Stimulated activated CD8-positive, alpha-beta memory T cell treated with anti-CD3 and anti-CD28 coated beads, Interleukin-15, amount 100 ng/mL, for 24 hours (primary cell): ENCODE measurements at places on chromosomes 2 and 18.

GRCh38 chr2:46335391-46336282, 38.4 kb downstream of the EPAS1 start:
- DNase-seq, result no peak

GRCh38 chr2:119550856-119551255, 6.6 kb downstream of the CFAP221 start:
- no peak for DNase-seq

DNA sequence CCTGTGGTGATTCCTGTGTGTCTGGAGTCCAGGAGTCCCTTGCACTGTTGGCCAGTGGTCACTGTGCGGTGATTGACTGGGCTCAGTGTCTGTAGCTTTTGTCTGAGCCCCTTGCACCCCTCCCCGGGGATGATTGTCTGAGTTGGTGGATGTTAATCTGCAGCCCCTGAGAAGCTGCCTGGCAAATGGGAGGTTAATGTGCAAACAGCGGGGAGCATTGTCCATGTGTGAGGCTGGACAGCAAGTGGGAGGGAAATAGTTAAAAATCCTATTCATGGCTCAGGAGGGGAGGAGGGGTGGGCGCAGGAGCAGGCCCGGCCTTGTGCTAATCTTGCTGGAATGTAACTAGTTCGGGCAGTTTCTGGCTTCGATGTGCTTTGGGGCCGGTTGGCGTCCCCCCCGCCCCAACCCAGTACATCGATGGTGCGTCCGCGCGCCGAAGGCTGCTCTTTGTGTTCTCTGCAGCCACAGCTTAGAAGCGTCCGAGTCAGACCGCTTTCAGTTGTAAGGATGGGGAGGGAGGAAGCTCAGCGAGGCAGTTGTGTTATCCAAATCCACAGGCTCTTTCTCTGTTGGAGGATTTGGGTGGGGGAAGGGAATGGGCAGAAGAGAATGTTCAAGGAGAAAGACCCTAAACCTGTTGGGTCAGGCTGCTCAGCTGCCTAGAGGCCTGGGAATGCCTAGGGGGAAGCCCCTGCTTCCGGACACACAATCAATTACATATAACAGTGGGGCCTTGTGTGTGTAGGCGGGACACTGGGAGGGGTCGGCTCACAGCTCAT, 71.8 kb downstream of the TGOLN2 start:
- no peak for DNase-seq

DNA sequence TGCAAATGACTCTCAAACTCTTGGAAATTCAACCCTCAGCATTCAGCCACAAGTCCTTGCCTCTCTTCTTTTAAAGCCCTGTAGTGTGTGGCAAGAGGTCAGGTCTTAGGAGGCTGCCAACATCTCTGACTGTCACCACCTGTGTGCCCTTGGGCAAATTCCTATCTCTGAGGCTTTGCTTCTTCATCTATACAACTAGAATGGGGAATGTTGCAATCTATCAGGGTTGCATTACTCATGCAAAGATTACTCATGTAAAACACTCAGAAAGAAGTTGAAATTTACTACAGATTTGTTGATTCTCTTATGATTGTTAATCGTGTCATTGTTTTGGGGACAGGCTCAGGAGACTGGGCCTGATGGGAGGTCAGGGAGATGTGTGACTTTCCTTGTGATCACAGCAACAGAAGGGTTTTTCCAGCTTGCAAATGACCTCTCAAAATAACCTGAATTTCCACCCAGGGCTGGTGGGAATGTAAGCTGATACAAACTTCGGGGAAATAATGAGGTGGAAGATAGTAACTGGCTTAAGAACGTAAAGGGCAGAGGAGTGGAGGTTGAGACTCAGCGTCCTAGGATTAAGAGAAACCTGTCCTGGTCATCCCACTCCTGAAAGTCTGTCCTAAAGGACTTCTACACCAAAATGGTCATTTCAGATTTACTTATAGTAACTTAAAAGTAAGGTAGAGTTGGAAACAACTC, 32.1 kb upstream of the SIGLEC15 start:
- DNase-seq, result no peak

GRCh38 chr2:160977376-160977775, 182.9 kb upstream of the TANK start:
- no peak for DNase-seq

GRCh38 chr18:79405781-79406575, 10.2 kb downstream of the NFATC1 start:
- no peak for DNase-seq

GRCh38 chr2:174485788-174486562, 854 bp downstream of the GPR155 start:
- DNase-seq, result no peak

GRCh38 chr2:9565436-9566153, 10.0 kb upstream of the ADAM17 start:
- no peak for DNase-seq

DNA sequence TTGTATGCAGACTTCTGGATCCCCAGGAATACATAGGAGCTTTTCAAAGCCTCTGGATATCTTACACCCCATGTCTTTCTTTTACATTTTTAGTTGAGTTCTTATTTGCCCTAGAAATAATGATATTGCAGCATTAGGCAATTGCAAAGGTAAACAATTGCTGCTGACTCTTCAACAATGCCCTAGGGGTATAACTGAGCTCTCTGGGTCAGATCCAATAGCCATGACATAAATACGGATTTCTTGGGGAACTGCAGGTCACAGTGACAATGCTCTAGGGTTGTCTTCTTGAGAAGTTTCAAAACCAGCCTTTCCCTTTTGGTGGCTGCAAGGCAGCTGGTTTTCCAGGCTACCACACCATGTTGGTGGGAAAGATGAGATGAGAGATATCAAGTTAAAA, 16.5 kb upstream of the OR6B3 start:
- no peak for DNase-seq

DNA sequence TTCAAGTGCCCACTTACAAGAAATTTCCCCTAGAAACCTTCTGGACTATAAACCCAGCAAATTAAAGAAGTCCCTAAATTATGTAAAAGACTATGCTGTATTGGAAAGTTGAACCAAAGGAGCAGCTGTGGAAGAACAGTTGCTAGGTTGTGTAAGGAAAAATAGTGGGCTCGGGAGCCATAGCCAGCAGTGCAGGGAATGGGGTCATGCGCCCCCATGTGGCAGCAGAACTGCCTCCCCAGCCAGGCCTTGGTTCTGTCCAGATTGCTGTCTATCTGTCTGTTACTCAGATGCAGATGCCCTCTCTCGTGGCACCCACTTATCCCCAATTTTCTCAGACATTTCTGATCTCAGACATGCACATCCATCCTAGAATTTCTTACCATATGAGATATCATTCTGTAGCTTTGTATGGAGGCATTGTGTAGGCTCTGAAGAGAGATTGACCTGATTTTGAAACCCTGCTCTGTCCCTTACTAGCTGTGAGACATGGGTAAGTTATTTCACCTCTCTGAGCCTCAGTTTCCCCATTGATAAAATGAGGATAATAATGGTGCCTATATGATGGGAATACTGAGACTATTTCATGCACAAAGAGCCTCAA, 258.3 kb downstream of the SS18 start:
- no peak for DNase-seq

GRCh38 chr18:8751692-8752091, 46.3 kb downstream of the MTCL1 start:
- no peak for DNase-seq

DNA sequence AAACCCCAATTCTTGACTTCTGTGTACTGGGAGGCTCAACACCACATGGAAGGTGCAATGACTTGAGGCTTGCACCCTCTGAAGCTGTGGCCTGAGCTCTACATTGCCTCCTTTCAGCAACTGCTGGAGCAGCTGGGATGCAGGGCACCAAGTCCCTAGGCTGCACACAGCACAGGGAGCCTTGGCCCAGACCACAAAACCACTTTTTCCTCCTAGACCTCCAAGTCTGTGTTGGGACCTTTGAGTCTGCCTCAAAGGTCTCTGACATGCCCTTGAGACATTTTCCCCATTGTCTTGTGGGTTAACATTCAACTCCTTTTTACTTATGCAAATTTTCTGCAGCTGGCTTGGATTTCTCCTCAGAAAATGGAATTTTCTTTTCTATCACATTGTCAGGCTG, 62.6 kb upstream of the KCNE4 start:
- no peak for DNase-seq

DNA sequence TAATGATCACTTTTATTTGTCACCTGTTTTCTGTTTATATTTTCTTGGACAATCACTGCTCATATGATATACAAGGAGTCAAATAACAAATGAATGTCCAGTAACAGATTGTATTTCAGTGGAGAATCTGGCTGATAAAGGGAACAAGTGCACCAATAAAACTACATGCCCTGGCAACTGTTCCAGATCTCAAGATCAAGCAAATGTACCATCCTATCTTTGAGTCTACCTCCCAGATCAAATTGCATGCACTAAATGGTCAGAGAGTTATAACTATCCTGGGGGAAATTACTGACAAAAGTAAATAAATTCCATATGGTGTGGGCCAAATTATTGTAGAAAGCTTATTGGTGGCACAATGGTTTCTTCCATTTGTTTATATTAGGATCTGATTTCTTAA, 452.8 kb downstream of the MBD2 start:
- no peak for DNase-seq

- DNase-seq, result no peak
Measured at GRCh38 chr2:134253804-134254203, at the start of gene MGAT5. Gene MGAT5, plus strand, starts transcription at chr2:134254072. Its CDS starts 332 bp downstream, at chr2:134254404.

DNA sequence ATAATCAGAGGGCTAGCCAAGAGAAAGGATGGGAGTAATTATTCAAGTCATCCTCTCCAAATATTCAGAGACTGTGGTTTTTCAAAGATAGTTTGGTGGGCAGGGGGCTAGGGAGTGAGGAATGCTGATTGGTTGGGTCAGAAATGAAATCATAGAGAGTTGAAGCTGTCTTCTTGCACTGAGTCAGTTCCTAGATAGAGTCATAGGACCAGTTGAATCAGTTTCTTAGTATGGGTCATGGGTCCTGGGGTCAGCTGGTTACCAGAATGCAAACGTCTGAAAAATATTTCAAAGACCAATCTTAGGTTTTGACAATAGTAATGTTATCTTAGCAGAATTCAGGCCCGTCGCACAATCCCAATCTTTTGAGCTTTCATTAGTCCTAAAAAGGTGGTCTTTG, 171.4 kb upstream of the SPATS2L start:
- no peak for DNase-seq

DNA sequence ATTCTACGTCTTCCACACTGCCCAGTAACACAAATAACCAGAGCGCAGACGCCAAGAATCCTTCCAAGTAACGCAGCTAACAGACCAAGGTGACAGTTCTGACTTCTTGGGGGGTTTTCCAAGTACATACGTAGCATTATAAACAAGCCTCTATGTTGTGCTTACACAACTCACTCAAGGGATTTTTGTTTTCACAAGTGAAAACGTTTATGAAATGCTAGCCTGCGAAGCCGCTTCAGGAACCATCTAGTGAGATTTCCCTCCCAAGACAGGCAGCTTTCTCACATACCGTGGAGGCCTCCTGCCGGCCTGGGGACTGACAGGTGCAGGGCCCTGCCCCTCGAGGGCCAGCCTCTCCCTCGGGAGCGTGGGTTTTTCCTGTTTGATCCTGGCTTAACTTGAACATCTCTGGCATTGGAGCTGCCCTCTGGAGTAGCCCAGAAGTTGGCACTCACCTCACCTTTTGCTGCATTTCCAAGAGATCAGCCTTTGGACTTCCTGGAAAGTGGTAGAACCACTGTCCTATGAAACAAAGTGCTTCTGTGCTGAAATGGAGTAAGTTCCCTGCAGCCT, 151.1 kb downstream of the MBP start:
- DNase-seq, result no peak

DNA sequence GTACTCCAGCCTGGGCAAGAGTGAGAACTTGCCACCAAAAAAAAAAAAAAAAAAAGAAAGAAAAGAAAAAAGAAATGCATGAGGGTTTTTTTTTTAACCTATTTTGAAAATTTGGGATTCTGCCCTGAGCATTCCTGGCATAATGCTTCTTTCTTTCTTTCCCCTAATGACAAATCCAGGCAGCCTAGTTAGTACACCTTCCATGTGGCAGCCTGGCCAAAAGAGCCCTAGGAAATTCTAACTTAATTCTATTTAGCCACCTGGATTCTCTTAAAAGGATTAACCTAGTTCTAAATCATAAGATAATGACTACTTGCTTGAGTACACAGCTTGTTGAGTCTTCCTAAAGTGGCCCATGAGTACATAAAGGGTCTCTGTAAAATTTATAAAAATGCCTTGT, 160.1 kb downstream of the THADA start:
- DNase-seq, result no peak

- no peak for DNase-seq
Measured at GRCh38 chr2:105139556-105140239, 101.8 kb downstream of the MRPS9 start.

DNA sequence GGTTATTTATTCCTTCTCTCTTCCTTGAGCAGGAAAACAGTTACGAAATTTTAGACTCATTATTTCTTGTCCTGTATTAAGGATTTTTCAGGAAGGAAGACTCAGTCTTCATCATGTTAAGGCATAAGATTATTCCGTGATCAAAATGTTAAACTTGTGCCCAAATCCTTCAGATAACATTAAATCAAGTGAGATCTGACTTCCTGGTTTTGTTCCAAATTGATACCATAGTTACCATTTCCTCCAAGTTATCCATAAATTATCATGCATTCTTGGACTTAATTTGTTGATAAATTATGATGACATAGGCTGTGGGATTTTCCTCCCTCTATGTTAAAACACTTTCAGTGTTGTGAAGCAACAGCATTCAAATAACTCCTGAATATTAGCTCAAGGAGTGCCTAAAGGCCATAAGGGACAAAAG, 31.9 kb downstream of the EFEMP1 start:
- DNase-seq, result no peak

- no peak for DNase-seq
Measured at GRCh38 chr2:44233450-44234128, 41.7 kb upstream of the SLC3A1 start.

DNA sequence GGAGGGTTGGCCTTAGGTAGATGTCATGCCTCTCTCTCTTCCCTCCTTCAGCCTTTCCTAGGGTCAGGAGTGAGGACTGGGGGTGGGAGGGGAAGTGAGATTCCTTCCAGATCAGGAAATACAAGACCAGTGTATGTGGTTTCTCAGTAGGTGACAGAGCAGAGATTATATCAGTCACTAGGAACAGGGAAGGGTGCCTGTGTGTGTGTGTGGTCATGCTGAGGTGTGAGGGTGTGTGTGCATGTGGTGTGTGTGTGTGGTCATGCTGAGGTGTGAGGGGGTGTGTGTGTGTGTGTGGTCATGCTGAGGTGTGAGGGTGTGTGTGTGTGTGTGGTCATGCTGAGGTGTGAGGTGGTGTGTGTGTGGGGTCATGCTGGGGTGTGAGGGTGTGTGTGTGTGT, 259.8 kb downstream of the LOXHD1 start:
- DNase-seq, result no peak

DNA sequence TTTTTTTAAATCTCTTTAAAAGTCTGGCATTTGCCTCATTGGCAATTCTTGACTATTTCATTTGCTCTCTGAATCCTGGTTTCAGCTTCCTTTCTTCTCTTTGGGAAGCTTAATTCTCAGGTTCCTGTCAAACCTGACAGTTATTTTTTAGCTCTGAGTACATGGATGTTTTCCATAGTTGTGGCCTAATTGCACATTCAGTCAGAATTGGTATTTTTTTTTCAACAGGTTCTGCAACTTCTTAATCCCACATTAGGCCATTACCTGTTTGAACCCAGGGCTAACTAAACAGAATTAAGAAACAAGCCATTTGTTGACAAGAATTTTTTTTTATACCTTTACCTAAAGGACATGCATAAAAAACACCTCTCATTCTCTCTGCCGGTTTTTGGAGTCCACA, 338.8 kb downstream of the SETBP1 start:
- no peak for DNase-seq
